ENCODE measurements at places on chromosomes 1 and 21. TPM values are rescaled to one million over a fixed set of nuclear protein-coding genes. Genes with fewer than 3 reads are reported as not detected.

DNA sequence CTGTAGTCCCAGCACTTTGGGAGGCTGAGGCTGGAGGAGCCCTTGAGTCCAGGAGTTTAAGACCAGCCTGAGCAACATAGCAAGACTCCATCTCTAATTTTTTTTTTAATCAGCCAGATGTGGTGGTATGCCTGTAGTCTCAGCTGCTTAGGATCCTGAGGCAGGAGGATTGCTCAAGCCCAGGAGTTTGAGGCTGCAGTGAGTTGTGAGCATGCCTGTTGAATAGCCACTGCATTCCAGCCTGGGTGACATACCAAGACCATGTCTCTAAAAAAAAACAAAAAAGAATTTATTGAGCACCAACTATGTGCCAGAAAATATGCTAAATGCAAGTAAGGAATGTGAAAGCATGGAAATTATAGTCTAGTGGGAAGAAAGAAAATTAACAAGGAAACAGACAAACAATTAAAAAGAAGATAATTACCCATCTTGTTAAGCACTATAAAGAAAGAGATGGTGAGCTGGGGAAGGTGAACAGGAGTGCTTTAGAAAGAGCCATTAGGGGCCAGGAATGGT, 104.0 kb upstream of the ZNF678 start:
- DNase-seq, result no peak

DNA sequence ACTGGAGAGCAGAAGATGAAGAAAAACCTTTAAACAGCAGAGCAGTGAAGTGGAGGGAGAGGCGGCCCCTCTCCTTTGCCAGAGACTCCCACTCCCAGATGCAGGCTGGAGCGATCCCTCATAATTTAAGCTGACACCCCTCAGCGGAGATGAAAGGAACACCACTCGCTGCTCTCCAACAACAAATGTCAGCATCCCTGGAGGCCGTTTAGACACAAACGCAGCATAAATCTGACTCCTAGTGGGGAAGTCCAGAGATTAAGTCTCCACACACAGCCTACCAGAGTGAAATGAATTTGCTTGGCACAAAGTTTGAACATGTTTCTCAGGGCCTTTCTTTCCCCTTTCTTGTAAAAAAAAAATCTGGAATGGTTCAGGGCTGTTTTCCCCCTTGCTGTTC, 137.8 kb downstream of the LMX1A start:
- DNase-seq, result no peak

Gene PBX1
- not detected for polyA plus RNA-seq

DNA sequence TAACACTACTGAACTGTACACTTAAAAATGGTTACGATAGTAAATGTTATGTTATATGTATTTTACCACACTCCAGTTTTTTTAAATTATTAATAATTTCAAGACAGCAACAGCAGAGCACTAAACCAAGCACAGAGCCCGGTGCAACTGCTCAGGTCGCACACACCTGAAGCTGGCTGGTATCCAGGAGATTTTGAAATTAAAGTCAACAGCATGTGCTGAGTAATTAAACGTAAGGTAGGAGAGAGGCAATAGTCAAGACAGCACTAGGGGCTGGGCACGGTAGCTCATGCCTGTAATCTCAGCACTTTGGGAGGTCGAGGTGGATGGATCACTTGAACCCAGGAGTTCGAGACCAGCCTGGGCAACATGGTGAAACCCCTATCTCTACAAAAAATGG, 35.1 kb upstream of the SLC30A10 start:
- no peak for DNase-seq

GRCh38 chr1:234125283-234125682, 220.8 kb downstream of the SLC35F3 start:
- no peak for DNase-seq

DNA sequence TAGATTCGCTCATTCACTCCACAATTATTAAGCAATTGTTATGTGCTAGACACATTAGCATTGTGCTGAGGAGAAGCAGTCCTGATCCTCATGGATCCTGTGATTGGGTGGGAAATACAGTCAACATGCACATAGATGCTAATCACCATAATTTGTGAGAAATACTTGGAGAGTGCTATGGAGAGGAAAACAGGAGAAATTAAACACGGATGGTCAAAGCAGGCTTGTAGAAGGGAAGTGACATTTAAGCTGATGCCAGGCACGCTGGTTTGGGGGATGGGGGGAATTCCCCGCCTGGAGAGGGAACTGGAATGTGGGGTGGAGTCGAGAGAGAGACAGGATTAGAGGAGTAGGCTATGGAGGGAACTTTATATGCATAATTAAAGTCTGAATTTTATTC, 52.2 kb upstream of the L1TD1 start:
- DNase-seq, result no peak

DNA sequence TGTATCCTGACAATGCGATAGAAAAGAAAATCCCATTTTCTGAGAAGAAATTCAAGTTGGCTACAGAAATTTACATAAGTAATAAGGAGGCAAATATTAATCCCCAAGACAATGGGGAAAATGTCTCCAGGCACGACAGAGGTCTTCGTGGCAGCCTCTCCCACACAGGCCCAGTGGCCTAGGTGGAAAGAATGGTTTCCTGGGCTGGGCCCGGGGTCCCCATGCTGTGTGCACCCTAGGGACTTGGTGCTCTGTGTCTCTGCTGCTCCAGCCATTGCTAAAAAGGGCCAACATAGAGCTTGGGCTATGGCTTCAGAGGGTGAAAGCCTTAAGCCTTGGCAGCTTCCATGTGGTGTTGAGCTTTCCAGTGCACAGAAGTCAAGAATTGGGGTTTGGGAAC, 102.5 kb upstream of the LYPLAL1 start:
- no peak for DNase-seq

DNA sequence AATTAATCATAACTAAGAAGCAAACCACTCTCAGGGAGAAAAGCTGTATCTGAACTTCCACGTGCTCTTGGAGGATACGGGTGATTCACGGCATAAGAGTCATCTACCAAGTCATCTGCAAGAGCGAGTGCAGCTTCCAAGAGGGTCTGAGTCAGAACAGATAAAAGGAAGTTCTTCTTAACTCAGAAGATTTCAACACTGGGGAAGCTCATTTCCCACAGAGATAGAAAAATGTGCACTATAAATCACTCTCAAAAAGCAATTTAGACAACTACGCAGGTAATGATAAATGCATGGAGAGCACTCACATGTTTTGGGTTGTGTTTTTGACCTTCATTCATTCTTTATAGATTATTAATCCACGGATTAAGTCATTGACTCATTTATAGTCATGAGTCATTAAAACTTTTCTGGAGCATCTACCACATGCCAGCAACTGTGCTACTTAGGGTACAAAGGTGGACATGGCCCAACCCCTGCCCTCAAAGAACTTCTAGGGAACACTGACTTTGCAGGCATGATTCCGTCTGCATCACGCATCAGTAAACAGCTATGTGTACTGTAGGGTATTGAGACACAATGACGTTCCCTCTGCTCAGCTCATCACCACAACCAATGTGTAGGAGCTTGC, 20.8 kb downstream of the KCNJ15 start:
- peak; percentile 98 for DNase-seq

DNA sequence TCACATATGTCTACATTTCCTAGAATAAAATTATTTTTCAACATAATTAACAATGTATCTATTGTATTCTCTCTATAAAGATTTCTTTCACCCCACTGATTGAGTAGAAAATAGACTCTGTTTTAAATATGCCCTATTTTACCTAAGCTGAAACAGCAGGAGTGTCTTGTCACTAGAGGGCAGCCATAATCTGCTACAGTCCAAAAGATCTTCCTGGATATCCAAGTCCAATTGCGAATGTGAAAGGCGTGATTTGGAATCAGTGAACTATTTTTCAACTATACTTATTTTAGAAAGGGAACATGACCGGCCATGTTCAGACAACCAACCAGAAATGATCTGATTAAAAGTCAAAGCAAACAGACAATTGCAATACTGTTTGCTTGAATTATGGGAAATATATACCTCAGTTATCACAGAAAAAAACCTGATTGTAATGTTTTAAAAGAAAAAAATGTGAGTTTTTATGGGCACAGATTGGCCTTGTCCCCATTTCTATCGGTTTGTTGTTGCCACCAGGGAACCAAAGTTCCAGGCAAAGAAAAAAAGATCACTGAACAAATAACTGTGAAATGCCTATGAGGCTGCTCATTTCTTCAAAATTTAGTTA, 1211.0 kb upstream of the ADGRL4 start:
- no peak for DNase-seq

DNA sequence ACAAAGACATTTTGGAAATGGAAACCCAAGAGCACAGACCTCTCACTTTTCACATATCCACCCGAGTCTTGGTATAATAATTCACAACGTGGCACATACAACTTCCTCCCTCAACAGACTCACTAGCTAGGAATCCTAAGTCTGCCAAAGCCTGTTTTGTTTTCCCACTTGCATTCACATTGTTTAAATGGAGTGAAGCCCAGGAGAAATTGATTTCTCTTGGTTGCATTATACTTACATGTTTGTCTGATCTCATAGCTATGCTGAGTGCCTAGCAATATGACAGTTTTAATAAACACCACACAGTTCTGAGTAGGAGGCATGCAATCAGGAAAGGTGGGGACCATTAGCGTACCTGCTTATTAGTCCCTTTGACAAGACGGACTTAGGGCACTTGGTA, 348.6 kb upstream of the ADGRL4 start:
- no peak for DNase-seq

Gene MECR
- polyA plus RNA-seq, result 6.3 TPM

Gene TENT5C
- 0.20 TPM for polyA plus RNA-seq

- no peak for DNase-seq
These were observed 149.3 kb downstream of the HMGB4 start for GRCh38 chr1:34013136-34013535.

Gene MAP1LC3C
- polyA plus RNA-seq, result not detected

DNA sequence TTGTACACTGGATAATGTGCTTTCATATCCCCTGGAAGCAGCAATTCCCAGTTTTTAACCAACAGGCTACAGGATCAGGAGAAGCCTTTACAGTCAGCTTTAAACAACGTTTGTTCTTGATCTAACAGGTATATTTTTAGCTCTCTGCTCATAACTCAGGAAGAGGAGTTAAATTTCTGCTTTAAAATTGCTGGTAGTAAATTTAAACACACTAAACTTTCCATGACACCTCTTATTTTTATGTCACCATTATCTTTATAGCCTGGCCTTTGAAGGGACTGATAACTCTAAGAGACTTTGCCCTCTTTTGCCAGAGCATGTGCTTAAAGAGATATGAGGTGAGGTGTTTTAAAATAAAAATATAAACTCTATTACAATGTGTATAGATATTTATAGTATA, 119.6 kb upstream of the BRINP3 start:
- no peak for DNase-seq

Gene LYPD8
- polyA plus RNA-seq, result not detected

- DNase-seq, result no peak
These were observed 27.7 kb upstream of the C1orf159 start for GRCh38 chr1:1143636-1144035.

Gene PPCS
- polyA plus RNA-seq, result 52.7 TPM

Gene UBL4B
- polyA plus RNA-seq, result not detected

DNA sequence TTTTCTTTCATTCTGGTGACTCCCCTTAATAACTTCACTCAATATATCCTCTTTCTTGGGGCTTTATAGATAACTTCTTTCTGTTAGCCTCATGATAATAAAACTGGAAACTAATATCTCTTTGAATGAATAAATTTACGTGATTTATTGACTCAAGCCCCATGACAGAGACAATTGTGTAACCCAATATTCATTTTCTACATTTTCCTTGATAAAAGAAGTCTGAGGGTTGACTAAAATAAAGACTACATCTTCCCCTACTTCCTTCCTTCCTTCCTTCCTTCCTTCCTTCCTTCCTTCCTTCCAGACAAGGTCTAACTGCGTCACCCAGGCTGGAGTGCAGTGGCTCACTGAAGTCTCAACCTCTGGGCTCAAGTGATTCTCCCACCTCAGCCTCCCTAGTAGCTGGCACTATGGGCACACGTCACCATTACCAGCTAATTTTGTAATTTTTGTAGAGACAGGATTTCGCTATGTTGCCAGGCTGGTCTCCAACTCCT, 85.1 kb downstream of the CYYR1 start:
- DNase-seq, result no peak

Gene FLG2
- not detected for polyA plus RNA-seq

DNA sequence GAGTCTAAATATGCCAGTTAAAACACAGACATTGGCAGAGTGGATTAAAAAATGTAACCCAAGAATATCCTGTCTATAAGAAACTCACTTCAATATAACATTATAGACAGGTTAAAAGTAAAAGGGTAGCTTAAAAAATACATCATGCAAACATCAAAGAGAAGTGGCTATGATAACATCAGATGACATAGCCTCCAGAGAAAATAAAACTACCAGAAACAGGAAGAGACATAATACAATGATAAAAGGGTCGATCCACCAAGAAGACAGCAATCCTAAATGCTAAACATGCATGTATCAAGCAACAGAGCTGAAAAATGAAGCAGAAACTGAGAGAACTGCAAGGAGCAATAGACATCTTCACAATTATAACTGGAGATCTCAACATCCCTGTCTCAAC, 190.2 kb upstream of the NR5A2 start:
- no peak for DNase-seq

- DNase-seq, result no peak
These were observed 648.5 kb upstream of the PTBP2 start for GRCh38 chr1:96073100-96073499.

DNA sequence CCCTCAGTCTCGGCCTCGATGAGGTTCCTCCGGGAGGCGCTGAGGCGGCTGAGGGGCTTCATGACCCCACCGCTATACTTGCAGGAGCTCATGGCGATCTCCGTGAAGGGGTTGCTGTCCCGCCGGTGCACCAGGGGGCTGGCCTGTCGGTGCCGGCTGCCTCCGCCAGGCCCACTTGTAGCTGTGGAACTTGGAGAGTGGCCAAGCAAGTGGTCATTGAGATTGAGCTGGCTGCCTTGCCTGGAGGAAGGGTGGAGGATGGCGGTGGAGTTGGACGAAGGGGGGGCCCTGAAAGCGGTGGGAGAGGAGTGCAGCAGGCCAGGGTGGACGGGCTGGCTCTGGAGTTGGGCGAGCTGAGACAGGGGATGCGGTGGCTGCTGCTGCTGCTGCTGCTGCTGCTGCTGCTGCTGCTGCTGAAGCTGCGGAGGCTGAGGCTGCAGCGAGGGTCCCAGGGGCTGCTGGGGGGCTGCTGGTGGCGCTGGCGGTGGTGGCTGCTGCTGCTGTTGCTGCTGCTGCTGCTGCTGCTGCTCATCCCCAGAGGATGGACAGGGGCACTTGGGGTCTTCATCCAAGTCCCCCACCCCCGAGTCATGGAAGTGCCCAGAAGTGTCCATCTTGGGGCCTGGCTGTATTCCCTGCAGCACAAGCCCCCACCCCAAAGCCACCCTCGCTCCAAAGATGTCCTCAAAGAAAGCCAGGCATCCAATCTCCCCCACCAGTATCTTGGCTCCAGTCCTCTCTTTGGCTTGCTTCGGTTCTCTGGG, 548 bp downstream of the KCNN3 start:
- no peak for DNase-seq

Data from CD14-positive monocyte (primary cell).